ENCODE measurements at places on chromosomes 4 and X.
A peak's percentile ranks its signal among the peaks of the same experiment; 100 is the strongest.

- DNase-seq: peak; percentile 44
Observed at GRCh38 chr4:186144198-186144945, 39.9 kb downstream of the FAM149A start.

GRCh38 chrX:154802947-154803346, 2.3 kb downstream of the MPP1 start:
- DNase-seq: no peak

DNA sequence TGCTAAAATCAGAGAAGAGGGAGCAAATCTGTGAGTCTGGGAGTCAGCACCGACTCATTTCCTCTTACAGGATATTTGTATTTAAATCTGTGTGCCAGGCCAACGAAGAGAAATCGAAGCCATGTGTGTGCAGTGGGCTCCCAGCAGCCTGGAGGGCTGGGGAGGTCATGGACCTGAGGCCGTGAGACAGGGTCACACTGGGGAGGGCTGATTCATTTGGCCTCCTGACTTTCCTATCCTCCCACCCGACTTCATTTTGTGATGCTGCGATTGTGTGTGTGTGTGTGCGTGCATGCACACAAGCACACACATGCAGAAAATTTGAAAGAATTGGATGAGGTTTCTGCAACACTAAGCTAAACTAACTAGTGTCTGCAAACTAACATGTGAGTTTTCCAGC, 48.7 kb upstream of the STX18 start:
- no peak for DNase-seq

DNA sequence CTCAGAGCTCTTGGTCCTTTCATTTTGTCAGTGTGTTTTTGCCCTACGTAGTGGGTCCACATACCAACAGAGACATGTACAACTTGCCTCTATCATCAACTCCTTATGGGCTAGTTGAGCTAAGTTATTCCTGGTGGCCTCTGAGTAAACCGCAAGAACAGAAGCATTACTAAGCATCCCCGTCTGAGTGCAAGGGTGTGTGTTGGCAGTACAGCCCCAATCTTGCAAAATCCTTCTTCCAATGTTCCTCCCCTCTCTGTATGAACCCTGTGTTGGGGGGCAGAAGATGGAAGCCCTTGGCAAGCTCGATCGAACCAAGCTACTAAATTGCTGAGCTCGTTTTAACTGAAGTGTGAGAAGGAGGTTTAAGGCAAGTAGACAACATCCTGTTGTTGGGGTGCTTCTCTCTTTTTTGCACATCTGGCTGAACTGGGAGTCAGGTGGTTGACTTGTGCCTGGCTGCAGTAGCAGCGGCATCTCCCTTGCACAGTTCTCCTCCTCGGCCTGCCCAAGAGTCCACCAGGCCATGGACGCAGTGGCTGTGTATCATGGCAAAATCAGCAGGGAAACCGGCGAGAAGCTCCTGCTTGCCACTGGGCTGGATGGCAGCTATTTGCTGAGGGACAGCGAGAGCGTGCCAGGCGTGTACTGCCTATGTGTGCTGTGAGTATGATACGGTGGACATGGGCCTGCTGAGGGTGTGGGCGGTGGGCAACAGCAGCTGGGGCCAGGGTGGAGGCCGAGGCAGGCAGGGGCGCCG, at the start of gene SH2D1A:
Gene SH2D1A, plus strand, starts transcription at position 447 of the 760 bp plus-strand sequence. Its CDS starts 80 bp downstream, at position 527.
- no peak for DNase-seq

DNA sequence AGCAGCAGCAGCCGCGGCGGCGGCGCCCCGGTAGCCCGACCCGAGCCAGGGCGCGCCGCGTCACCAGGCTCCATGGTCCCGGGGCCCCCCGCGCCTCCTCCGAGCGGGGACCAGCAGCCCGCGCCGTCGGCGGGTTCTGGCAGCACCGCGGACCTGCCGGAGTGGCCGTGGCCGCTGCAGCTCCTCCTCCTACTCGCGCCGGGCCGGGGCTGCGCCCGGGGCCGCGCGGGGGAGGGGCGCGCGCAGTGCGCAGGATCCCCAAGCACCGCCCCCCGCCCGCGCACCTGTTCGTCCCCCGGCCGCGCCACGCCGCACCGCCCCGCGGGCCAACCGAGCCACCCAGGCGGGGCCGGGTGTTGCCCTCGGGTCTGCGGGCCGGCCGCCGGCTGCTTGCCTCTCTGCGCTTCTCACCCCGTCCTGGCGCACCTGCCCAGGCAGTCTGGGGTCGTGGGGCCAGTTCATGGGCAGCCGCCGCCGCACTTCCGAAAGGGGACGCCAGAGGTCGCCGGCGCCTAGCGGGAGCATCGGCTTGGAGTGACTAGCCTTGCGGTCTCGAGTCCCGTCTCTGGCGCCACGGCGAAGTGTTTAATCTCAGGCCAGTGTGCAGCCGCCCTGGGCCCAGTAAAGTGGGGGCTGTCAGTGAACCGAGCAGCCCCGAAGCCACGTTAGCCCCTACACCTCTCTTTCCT, at the start of gene SLC9A7:
Gene SLC9A7, minus strand, starts transcription at position 163 of the 689 bp plus-strand sequence. Its CDS starts 89 bp downstream, at position 74.
- DNase-seq: peak; percentile 78

- DNase-seq: no peak
Observed at GRCh38 chr4:170339522-170339921, 249.8 kb upstream of the AADAT start.

GRCh38 chr4:53601251-53601764, 10.0 kb upstream of the LNX1 start:
- DNase-seq: peak; percentile 26

DNA sequence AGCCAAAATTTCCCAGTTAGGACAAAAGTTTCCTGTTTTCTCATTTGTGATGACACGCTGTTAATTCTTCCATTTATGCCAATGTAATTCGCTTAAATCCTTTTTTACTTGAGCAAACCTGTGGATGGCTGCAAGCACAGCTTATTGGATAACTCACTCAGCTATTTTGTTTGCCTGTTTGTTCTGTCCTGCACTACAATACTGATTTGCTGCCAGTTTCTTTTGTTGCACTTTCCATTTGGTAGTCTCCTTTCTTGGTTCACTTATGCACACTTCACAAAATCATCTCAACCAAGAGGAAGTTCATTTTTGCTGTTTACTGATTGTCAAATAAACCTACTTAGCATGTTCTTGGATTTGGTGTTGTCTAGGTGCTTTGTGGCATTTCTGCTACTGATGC, 40.3 kb downstream of the MFAP3L start:
- no peak for DNase-seq

GRCh38 chr4:84750260-84750959, 167.5 kb downstream of the CDS1 start:
- peak; percentile 27 for DNase-seq

DNA sequence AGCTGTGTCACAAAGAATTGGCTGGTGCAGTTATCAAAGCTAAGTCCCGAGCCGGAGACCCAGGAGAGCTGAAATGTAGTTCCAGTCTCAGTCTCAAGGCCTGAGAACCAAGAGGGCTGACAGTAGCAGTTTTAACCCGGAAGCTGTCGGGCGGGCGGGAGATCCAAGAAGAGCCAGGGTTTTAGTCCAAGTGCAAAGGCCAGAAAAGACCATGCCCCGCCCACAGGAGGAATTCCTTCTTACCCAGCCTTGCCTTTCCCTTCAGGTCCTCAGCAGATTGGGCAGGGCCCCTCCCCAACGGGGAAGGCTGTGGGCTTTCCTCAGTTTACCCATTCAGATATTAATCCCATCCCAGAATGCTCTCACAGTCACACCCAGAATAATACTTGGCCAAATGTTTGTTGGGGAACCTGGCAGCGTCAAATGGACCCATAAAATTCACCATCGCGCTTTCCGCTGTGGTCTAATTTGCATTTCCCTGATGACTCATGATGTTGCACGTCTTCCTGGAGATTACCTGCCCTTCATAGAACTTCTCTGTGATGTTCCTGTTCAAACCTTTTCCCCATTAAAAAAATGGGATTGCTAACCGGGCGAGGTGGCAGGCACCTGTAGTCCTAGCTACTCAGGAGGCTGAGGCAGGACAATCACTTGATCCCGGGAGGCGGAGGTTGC, 16.2 kb downstream of the MAEA start:
- no peak for DNase-seq

DNA sequence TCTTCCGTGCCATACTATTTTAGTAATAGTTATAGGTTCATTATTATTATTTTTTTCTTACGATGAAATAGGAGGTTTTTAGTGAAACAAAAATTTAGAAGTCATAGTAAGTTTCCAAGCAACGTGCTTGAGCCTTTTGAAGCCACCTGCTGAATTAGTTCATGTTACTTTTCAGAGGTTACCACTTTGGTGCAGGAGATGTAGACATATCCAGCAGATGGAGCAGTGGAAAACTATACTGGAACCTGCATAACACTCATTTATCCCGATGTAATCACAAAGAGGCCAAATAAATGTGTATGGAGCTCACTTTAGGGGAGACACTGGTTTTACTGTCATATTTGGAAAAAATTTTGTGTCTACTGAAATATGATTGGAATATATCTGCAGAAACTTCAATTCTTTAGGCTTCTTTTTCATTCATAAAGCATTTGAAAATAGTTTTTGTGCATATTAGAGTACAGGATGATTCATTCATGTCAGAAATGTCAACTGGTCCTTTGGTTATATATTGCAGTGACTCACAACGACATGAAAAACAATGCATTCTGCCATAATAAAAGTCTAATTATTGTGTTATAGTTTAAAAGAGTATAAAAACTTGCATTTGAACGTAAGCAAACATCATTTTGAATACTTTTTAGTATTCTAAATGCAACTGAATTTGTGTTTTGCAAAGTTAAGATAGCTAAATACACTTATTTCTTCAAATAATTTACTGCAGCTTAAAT, 2182.9 kb upstream of the TENM3 start:
- no peak for DNase-seq

- no peak for DNase-seq
Observed at GRCh38 chr4:124555959-124556358, 156.6 kb downstream of the ANKRD50 start.

DNA sequence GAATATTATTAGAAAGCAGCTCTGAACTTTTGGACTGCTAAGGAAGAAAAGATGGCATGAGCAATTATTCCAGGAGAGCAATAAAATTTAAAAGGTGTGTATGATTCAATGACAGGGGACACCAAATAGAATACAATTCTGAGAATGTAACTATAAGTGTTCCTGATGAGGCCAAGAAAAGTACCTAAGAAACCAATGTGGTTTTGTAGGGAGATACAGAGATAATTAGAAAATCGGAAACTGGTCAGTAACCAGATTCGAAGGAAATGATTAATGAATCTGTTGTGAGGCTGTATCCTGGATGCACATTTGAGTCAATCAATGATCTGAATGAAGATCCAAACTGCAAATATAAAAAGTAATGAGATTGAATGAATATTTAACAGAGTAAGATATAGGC, 6.0 kb downstream of the NOA1 start:
- DNase-seq: no peak

DNA sequence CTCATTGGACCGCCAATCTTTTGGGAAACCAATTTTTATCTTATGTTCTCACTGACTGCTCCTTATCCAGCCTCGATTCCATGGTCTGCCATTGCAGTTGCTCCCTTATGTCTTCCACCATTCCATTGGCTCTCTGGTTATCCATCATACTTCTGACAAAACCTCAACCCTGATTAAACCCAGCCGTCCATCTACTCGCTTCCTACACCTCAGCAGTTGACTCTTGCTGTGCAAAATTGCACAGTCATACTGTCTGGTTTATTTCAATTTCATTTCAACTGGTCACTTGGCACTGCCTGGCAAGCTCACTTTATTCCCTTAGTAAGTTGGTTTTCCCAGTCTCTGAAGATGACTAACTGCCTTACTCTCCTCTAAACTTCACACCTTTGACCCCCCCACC, 26.2 kb downstream of the ARL9 start:
- DNase-seq: no peak

- DNase-seq: no peak
Observed at GRCh38 chr4:106496061-106496460, 127.5 kb upstream of the GIMD1 start.

- DNase-seq: no peak
Observed at GRCh38 chr4:104420766-104421165, 73.9 kb downstream of the CXXC4 start.

- no peak for DNase-seq
Observed at GRCh38 chrX:33339219-33339618, 127.9 kb upstream of the DMD start.

GRCh38 chrX:151753313-151754046, 18.9 kb downstream of the CNGA2 start:
- DNase-seq: peak; percentile 65

GRCh38 chr4:6357476-6357875, 87.8 kb downstream of the WFS1 start:
- DNase-seq: no peak
